Natural killer cell (primary cell): ENCODE measurements at places on chromosomes 5 and 9. TPM values are rescaled to one million over a fixed set of nuclear protein-coding genes. Genes with fewer than 3 reads are reported as not detected.

GRCh38 chr9:125878164-125878631 is 131.0 kb downstream of the PBX3 start:
- no peaks in the 10 kb centered on the region for H3K27me3 ChIP-seq
- no peak overlapping the region for H3K4me3 ChIP-seq
- no peaks in the 10 kb centered on the region for H3K4me1 ChIP-seq
- no peak for DNase-seq
- no peak overlapping the region for H3K27ac ChIP-seq

GRCh38 chr5:73179730-73180129 is 6.7 kb downstream of the TMEM174 start:
- no peaks in the 10 kb centered on the region for H3K4me1 ChIP-seq
- no peak overlapping the region for H3K4me3 ChIP-seq
- peaks cover 7% of the 10 kb centered on the region for H3K27me3 ChIP-seq

GRCh38 chr5:132019857-132020555 is 8.5 kb upstream of the ACSL6 start:
- H3K27ac ChIP-seq, result peak overlapping the region; percentile 78
- H3K4me1 ChIP-seq, result peaks cover 41% of the 10 kb centered on the region
- H3K36me3 ChIP-seq, result no peaks in the 10 kb centered on the region
- H3K27me3 ChIP-seq, result no peaks in the 10 kb centered on the region
- peak; percentile 91 for DNase-seq
- no peak overlapping the region for H3K4me3 ChIP-seq

- H3K27ac ChIP-seq, result no peak overlapping the region
- no peak for DNase-seq
- no peaks in the 10 kb centered on the region for H3K4me1 ChIP-seq
- H3K36me3 ChIP-seq, result no peaks in the 10 kb centered on the region
- no peaks in the 10 kb centered on the region for H3K27me3 ChIP-seq
Measured at GRCh38 chr9:133493845-133494540, 15.1 kb upstream of the SLC2A6 start.

DNA sequence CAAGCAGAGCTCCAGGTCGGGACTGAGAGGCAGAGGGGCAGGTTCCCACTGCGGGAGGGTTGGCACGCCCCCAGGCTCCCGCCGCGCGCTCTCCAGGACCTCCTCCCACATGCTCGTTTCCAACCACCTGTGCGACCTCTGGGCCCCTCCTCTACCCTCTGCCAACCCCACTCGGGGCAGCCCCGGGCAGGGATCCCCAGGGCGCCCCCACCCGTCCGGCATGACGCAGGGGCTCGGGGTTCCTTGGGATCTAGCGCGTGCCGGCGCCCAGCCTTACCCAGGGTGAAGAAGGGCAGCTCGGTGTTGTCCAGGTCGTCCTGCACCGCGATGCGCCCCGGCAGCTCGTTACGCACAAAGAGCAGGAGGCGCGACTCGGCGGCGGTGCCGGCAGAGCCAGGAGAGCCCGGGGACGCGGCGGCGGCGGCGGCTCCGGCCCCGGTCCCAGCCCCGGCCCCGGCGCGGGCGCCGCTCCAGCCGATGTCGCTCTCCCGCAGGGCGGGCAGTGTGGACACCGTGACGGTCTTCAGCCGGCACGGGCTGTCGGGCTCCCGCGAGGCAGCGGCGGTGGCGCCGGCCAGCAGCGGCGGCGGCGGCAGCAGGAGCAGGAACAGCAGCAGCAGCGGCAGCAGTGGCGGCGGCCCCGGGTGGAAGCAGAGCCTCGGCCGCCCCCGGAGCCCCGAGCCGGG is 494 bp downstream of the ASTN2 start:
- no peak overlapping the region for H3K4me3 ChIP-seq
- H3K4me1 ChIP-seq, result peaks cover 3% of the 10 kb centered on the region
- no peak overlapping the region for H3K27ac ChIP-seq
- DNase-seq, result no peak
- peaks cover 34% of the 10 kb centered on the region for H3K27me3 ChIP-seq

DNA sequence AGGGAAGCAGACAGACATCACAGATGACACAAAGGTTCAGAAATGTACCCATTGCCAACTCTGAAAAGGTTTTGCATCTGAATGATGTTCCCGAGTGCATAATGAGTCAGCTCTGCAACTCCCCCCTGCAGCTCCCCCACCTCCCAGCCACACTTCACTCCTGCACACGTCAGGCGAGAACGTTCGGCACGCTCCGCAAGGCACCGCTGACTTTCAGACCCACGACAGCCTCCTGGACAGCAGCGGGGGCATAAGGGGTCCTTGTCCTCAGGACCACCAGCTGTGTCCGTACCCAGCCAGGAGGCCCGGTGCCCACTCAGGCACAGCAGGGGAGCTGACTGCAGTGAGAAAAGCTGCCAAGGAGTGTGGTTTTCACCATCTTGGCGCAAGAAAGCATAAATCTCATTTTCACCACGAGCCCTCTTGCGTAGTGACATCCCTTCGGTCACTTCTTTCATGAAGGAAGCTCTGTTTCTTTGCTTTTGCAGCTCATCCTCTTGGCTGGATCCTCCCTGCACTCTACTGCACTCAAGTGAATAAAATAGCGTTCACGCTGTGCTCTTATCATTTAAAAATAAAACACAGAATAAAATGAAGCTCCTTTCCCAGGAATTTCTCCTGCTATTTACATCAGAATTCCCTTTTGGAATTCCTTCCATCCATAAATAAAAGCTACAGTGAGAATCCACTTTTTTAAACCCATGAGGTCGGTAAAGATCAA is 9.9 kb downstream of the GFPT2 start:
- H3K4me1 ChIP-seq, result no peaks in the 10 kb centered on the region
- no peak overlapping the region for H3K4me3 ChIP-seq
- H3K27me3 ChIP-seq, result no peaks in the 10 kb centered on the region
- no peak for DNase-seq
- no peaks in the 10 kb centered on the region for H3K36me3 ChIP-seq

DNA sequence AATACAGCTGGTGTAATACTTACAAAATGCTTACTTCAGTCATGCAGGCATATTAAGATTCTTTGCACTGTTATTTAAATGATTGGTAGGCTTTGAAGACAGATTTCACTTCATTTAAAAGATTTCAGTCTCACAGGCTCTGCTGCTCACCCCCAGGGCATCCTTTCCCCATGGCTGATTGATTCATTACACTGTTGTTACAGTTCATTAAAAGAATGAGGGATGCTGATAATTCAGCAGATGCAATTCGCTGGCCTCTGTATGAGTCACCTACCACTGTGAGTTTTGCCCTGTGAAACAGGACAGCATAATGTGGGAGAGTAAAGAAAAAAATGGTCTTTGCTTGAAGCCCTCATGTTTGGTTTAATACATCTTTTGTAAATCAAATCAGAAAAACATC is 246.9 kb downstream of the CYLC2 start:
- H3K27ac ChIP-seq, result no peak overlapping the region
- no peaks in the 10 kb centered on the region for H3K4me1 ChIP-seq
- no peak overlapping the region for H3K4me3 ChIP-seq
- DNase-seq, result no peak
- H3K36me3 ChIP-seq, result no peaks in the 10 kb centered on the region

- H3K36me3 ChIP-seq, result no peaks in the 10 kb centered on the region
- no peaks in the 10 kb centered on the region for H3K27me3 ChIP-seq
- no peak for DNase-seq
- H3K4me3 ChIP-seq, result no peak overlapping the region
- H3K27ac ChIP-seq, result no peak overlapping the region
Measured at GRCh38 chr9:84593352-84593751, 76.2 kb upstream of the NTRK2 start.

- no peaks in the 10 kb centered on the region for H3K27me3 ChIP-seq
- no peak for DNase-seq
- H3K4me3 ChIP-seq, result no peak overlapping the region
- no peaks in the 10 kb centered on the region for H3K4me1 ChIP-seq
- no peak overlapping the region for H3K27ac ChIP-seq
- H3K36me3 ChIP-seq, result no peaks in the 10 kb centered on the region
Measured at GRCh38 chr9:4382722-4383317, 83.0 kb upstream of the GLIS3 start.

DNA sequence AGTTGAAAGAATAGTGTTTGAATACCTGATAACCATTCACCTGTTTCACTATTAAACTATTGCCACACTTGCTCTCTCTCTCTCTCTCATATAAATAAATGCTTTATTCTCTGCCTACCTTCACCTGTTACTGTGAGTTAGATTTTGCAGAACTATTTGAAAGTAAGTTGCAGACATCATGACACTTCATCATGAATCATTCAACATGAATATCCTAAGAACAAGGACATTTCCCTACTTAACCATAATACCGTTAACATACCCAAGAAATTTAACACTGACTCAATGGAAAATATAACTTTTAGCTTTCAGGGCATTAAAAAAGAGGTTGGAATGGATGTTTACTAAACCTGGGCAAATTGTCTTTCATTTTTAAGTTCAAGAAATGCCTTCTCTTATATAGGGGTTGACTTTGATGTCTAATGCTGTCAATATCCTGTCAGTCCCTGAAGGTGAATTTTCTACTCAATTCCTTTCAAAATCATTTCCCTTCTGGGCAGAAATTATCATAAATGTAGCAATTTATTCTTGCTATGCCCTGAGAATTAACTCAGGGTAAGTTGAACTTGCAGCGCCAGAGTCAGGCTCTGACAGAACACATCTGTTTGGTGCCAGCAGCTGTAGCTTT is 582.6 kb upstream of the TLE4 start:
- H3K27ac ChIP-seq, result no peak overlapping the region
- H3K27me3 ChIP-seq, result no peaks in the 10 kb centered on the region
- H3K36me3 ChIP-seq, result no peaks in the 10 kb centered on the region

DNA sequence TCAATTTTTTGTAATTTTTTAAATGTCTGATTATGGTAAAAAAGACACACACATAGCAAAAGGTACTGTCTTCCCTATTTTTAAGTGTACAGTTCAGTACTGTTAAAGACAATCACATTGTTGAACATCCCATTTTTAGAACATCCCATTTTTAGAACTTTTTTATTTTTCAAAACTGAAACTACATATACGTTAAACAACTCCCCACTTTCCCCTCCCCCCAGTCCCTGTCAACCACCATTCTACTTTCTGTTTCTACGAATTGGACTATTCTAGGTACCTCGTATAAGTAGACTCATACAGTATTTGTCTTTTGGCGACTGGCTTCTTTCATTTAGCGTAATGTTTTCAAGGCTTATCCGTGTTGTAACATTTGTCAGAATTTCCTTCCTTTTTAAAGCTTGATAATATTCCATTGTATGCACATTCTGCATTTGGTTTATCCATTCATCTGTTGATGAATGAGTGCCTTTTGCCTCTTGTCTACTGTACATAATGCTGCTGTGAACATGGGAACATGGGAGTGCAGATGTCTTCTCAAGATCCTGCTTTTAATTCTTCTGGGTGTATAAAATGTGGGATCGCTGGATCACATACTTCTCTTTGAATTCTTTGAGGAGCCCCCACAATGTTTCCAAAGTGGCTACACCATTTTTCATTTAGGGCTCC is 154.0 kb downstream of the PIK3R1 start:
- H3K27me3 ChIP-seq, result no peaks in the 10 kb centered on the region
- no peaks in the 10 kb centered on the region for H3K36me3 ChIP-seq
- peak overlapping the region; percentile 64 for H3K27ac ChIP-seq
- H3K4me3 ChIP-seq, result peak overlapping the region; percentile 6
- DNase-seq, result peak; percentile 73
- H3K4me1 ChIP-seq, result peaks cover 15% of the 10 kb centered on the region

The DNAJC18 gene
- 4.9 TPM for total RNA-seq

The SEMA6A gene
- total RNA-seq, result not detected

The OR13J1 gene
- total RNA-seq, result not detected

The N4BP3 gene
- total RNA-seq, result 9.0 TPM

- no peaks in the 10 kb centered on the region for H3K36me3 ChIP-seq
- H3K4me1 ChIP-seq, result no peaks in the 10 kb centered on the region
- no peak overlapping the region for H3K4me3 ChIP-seq
- DNase-seq, result no peak
- no peak overlapping the region for H3K27ac ChIP-seq
Measured at GRCh38 chr5:56303511-56303910, 70.4 kb upstream of the ANKRD55 start.

- no peaks in the 10 kb centered on the region for H3K36me3 ChIP-seq
- no peaks in the 10 kb centered on the region for H3K27me3 ChIP-seq
- H3K27ac ChIP-seq, result no peak overlapping the region
- no peak overlapping the region for H3K4me3 ChIP-seq
- H3K4me1 ChIP-seq, result no peaks in the 10 kb centered on the region
Measured at GRCh38 chr5:78661044-78661443, 12.5 kb upstream of the LHFPL2 start.

DNA sequence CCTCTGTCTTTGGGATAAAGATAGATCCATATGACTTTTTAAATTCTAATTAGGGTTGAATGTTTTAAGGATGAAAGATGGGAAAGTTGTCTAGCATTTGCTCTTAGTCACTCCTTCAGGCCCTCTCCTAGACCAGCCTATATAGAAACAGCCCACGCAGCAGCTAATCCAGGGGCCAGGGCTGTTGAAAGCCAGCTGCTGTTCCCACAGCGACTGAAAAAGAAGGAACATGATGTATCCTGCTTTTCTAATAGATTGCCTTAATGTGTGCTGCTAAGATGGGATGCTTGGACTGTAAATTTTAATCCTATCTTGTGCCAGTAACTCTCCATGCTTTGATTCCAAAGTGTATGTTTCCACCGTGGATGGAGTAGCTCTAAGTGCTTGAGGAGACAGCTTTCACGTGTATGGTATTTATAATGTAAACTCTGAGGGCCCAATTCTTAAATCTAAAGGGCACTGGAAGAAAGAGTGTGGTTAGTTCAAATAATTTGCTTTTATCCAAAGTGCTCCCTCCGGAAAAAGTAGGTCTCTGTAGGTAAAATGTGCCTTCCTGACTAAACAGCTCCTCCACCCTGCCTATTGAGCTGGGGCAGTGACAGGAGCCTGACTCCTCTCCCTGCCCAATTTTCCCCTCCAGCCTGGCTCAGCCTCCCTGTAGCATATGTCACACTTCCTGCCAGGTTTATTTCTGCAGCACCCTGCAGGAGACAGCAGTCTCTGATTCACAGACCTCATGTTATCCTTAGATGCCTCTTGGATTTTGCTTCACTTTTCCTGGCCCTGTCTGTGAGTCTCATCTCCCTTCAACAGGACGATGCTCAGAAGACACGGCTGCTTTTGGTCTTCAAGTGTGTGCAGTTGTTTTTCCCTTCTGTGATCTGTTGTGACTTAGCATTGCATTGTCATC is 33.2 kb downstream of the SLC36A1 start:
- H3K27me3 ChIP-seq, result no peaks in the 10 kb centered on the region
- peaks cover 5% of the 10 kb centered on the region for H3K4me1 ChIP-seq
- DNase-seq, result no peak
- no peak overlapping the region for H3K27ac ChIP-seq
- peaks cover 36% of the 10 kb centered on the region for H3K36me3 ChIP-seq

DNA sequence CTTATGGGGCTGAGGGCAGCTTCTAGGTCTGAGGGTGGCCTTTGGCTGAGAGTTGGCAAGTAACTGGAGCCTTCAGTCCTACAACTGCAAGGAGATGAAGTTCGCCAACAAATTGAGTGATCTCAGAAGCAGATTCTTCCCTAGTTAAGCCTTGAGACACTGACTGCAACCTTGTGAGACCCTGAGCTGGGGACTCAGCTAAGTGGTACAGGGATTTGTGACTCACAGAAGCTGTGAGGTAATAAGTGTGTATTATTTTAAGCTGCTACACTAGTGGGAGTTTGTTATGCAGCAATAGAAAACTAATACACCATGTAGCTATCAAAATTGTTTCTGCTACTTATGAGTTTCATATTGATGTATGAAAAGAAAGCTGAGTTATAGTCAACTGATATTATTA is 279.2 kb downstream of the PIK3R1 start:
- H3K4me3 ChIP-seq, result no peak overlapping the region
- H3K36me3 ChIP-seq, result no peaks in the 10 kb centered on the region
- DNase-seq, result no peak
- no peaks in the 10 kb centered on the region for H3K4me1 ChIP-seq
- no peak overlapping the region for H3K27ac ChIP-seq
- no peaks in the 10 kb centered on the region for H3K27me3 ChIP-seq
